Posterior vena cava (tissue), 2 donors: ENCODE measurements at places on chromosomes 4 and X. TPM values are rescaled to one million over a fixed set of nuclear protein-coding genes. Genes with fewer than 3 reads are reported as not detected.

Gene FAM236D
- total RNA-seq, result not detected

Gene MTNR1A
- not detected for total RNA-seq

Gene ZNF157
- total RNA-seq, result 0.19 TPM

Gene MAOA
- 90.5 TPM for total RNA-seq

Gene OTOP1
- not detected for total RNA-seq

Gene AIFM1
- total RNA-seq, result 22.6 TPM

Gene RNF150
- 23.6 TPM for total RNA-seq
